ENCODE measurements at places on chromosomes 2 and 18.

- DNase-seq = no peak
Measured at GRCh38 chr2:30613001-30613400, 166.0 kb downstream of the LCLAT1 start.

- DNase-seq = peak; percentile 8
Measured at GRCh38 chr18:10559553-10560451, 34.0 kb downstream of the NAPG start.

DNA sequence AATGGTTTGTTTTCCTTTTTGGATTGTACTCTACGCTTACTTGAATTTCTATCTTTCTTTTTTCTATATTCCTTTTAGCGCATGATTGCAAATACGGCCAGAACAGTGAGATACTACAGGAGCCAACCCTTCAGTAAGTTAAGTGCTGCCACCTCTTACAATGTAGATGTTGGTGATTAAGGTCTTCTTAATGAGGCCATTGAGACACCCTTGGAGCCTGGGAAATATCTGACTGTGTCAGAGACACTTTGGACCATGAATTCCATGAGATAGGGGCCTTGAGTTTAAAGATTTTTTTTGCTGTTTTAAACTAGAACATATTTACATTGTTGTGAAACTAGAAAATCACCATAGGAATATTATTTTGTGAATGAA is 27.1 kb upstream of the MAP3K20 start:
- no peak for DNase-seq

DNA sequence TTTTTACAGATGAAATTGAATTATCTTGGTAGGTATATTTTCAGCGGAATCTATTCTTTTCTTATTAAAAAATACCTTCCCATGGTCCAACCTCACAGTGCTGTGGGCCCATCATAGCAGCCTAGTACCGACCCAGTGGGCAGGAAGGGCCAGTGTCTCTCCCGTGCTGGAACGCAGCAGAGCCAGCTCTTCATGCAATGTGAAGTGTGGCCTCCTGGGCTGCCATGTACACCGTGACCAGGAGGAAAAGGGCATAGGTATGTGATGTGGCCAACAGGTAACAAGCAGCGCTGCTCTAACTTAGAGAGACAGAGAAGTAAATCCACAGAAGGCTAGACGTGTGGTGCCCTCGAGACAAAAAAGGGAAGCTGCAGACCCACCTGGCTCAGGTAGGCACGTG is 221.1 kb upstream of the SALL3 start:
- no peak for DNase-seq

- no peak for DNase-seq
Measured at GRCh38 chr18:13574355-13574754, 152.0 kb downstream of the FAM210A start.

- DNase-seq = no peak
Measured at GRCh38 chr2:200469708-200470211, 40.1 kb downstream of the KCTD18 start.

DNA sequence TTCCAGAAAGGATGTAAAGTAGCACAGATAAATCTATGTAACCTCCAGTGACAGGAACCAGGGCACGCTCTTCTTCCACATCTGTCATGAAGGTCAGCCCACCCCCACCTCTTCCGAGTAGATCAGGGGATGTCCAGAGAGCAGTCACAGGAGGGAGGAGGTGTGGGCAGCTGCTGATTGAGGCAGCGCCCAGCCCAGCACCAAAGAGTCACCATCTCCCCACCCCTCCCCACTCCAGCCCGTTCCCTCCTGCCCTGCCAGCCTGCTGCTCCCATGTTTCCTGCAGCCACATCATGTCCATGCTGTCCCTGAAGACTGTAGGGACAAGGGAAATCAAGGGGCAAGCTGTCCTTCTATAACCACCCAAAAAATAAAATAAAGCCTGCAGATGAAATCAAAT is 269.8 kb downstream of the BCL11A start:
- no peak for DNase-seq

DNA sequence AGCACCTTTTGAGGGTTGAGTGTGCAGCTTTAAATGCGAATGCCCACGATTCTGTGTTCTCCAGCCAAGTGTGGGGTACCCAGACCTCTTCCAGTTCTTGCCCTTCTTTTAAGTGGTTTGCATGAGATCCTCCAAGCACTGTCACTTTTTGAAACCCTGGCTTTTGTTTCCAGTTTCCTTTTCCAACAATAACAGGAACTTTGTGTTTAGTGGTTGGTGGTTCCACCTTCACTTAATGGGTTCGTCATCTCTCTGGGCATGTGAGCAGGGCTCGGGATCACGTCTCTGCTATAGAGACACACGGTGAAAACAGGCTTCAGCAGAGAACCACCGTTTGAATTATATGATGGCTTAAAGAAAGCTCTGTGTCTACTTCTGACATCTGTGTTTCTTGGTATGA is 197.6 kb downstream of the LDLRAD4 start:
- DNase-seq = no peak

- DNase-seq = peak; percentile 38
Measured at GRCh38 chr2:147937744-147938349, 82.7 kb downstream of the ORC4 start.

- peak; percentile 31 for DNase-seq
Measured at GRCh38 chr2:169716238-169716886, 17.3 kb upstream of the KLHL23 start.

GRCh38 chr2:181462033-181462432 is 4.8 kb downstream of the ITGA4 start:
- DNase-seq = peak; percentile 45

DNA sequence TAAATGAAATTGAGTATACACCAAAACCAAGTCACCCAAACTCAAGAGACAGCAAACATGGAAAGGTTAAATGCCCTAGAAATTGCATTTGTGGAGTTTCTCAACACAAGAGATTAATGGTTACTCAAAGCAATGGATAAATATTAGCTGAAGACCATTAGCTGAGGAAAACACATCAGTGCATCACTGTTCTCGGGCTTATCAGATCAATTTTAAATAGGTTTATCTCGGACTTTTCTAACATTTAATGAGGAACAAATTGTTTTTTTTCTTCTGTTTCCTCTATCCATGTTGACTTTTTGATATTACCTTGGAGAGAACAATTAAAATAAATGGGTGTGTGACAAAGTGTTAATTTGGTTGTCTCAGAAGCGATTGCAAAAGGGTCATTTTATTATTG is 105.4 kb upstream of the PIK3C3 start:
- DNase-seq = no peak

GRCh38 chr2:150909090-150909489 is 352.6 kb downstream of the RBM43 start:
- DNase-seq = no peak

DNA sequence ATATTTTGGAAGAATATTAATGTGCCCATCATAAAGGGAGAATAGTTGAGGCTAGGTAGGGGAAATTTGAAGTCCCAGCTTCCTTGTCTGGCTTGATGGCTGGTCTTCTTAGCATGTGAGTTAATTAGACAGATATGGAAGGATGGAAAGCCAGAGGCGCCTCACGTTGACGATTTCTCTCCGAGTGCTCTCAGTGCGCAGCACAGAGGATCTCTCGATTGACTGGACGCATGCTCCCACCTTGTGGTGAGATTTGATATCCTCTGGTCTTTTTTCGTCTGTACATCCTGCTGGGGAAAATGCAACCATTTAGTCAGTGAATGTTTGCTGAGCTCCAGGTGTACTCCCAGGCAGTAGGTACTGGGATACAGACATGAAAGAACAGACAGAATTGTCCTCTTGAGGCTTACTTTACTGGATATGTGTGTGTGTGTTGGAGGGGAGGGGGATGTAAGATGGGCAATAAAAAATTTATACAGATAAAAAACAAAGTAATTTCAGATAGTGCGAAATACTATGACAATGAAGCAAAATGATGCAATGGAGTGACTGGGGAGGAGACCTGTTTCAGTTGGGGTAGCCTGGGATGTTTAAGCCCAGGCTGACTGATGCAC is 66.9 kb upstream of the ZNG1B start:
- peak; percentile 68 for DNase-seq

GRCh38 chr2:227654426-227654825 is 12.2 kb upstream of the SCYGR5 start:
- DNase-seq = no peak

DNA sequence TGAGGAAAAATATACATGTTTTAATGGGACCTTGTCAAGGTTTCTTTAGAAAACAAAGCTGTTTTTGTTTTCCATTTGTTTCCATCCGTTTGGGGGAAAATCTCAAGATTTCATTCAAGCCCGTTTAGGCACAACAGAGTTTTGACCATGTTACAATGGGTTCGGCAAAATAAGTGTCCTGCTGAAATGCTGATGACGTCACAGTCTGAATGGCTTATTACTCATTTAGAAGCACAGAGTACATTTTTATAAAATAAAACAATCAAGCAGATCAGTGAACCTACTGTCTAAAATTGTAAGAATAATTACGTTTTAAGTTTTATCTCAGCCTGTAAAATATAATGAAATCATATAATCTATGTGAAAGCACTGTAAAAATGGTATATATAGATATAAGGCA is 174.2 kb downstream of the MYT1L start:
- no peak for DNase-seq

DNA sequence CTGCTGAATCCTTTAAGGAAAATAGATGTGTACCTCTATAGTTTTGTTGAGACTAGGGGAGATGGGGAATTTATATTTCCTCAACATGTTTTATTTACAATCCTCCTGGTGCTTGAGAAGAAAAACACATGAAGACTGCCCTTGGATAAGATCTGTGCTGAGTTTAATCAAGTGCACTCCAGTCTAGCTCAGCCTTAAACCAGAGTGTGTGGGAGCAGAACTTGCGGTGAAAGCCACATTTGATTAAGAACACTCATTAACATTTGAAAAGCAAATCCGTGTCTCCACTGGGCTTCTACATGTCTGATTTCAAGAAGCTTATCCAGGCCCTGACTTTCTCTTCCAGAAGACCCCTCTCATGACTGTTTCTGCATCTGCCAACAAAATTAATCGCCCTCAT is 84.8 kb upstream of the ITGA6 start:
- no peak for DNase-seq

GRCh38 chr2:152250421-152251100 is 75.0 kb upstream of the STAM2 start:
- no peak for DNase-seq

GRCh38 chr18:77069482-77069881 is 63.1 kb downstream of the MBP start:
- no peak for DNase-seq

DNA sequence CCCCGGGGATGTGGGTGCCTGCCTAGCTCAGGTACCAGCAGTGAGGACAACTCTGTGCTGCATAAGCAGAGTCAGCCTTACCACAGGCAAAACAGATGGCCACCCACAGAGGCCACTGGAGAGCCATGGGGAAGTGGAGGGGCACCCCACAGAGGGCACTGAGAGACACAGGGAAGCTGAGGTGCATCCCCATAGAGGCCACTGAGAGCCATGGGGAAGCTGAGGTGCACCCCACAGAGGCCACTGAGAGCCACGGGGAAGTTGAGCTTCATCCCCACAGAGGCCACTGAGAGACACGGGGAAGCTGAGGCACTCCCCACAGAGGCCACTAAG is 134.1 kb upstream of the EPAS1 start:
- DNase-seq = no peak

DNA sequence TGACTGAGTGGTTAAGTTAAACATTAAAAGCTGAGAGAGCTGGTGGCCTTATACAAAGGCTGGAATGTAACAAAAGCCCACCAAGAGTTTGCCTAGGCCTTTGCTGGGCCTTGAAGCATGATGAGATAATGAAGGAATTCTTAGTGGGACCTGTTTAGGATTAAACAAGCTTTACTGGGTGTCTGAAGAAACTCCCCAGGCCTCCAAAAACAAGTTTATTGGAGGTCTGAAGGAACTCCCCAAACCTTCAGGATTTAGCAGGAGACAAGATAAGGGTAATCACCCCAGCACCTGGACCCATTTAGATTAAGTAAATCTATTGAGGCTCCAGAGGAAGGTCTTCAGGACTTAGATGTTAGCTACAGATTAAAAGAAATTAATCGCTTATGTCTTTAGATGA is 18.7 kb downstream of the PCARE start:
- DNase-seq = no peak

GRCh38 chr18:58316396-58317342 is 272.6 kb downstream of the NEDD4L start:
- no peak for DNase-seq

GRCh38 chr18:63545000-63545399 is 2.8 kb downstream of the SERPINB12 start:
- no peak for DNase-seq

- DNase-seq = no peak
Measured at GRCh38 chr2:240223631-240224030, 83.2 kb upstream of the OTOS start.

DNA sequence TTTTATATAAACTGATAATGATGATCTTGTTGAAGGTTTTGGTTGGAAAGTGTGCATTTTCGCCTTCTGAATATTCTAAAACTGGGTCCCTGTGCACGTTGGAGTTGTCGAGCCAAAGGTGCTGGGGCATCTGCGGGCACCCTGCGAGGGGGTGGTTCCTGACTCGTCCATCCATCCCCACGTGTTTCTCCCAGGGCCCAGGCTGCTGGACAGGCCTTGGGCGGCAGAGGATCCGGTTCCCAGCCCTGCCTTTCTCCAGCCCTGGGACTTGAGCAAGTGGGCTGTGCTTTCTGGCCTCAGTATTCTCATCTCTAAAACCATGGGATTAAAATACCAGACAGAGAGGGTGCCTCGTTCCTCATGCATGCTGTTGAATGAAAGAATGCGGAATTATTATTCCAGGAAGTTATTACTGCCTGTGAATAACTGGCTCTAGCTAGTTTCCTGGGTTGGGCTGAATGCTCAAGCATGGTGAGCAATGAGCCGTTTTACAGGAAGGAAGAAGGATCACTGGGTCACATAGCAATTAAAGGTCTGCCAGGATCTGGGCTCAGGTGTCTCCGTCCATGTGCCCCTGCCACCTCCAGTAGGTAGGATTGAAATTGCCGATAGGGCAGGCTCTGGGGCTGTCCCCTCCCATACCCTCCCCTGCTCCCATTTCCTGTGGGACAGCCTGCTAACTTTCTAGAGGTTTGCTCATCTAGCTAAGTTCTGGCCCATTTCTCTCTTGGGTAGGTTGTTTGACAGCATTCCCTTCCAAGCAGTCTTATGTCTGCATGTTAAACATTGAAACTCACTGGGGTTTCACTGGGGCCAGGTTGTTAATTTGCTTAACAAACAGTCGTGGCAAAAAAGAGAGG is 77.2 kb upstream of the HS6ST1 start:
- DNase-seq = peak; percentile 94

- no peak for DNase-seq
Measured at GRCh38 chr18:41464278-41464677, 490.8 kb upstream of the PIK3C3 start.

DNA sequence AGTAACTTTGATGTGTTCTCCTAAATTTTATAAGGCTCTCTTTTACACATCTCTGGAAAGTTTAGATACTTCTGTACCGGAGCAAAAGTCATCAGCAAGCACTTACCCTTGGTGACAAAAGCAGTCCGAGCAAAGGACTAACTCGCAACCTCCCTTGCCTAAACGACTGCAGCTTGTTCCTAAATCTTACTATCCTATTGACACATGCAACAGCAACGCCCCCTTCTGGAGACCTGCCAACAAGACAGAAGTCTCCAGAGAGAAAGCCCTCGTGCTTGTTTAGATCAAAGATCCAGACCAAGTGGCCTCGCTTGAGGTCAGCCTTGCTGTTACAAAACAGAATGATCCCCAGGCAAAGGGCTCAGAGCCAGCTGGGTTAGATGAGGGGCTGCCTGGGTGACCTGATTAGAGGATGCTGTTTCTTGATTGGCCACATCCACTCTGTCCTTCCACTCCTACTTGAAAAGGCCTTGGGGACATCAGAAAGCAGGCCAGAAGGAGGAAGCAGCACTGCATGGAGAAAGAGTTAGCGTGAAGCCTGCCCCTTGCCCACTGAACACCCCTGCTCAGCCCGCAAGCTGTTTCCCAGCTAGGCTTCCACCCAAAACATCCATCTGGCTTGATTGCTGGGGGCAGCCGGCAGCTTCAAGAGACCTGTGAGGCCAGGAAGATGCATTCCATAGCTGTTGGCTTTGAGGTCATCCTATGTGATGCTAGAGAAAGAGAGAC is 94.3 kb downstream of the HNRNPLL start:
- peak; percentile 86 for DNase-seq
